ENCODE measurements at places on chromosomes 16 and 17.

DNA sequence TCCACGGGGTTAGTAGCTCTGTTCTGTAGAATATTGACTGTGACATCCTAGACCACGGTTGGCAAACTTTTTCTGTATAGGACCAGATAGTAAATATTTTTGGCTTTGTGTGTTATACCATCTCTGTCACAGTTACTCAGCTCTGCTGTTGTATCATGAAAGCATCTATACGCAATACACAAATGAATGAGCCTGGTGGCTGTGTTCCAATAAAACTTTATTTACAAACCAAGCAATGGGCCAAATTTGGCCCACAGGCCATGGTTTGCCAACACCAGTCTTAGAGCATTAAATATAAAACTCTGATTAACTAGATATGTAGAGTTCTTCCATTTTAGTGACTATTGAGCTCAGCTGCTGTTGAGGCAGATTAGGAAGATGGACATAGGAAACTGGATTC lies 132.7 kb downstream of the MAP2K6 start:
- no peak overlapping the region for H3K4me3 ChIP-seq
- H3K4me1 ChIP-seq: no peaks in the 10 kb centered on the region
- no peaks in the 10 kb centered on the region for H3K36me3 ChIP-seq
- no peak for DNase-seq
- H3K27ac ChIP-seq: no peak overlapping the region

DNA sequence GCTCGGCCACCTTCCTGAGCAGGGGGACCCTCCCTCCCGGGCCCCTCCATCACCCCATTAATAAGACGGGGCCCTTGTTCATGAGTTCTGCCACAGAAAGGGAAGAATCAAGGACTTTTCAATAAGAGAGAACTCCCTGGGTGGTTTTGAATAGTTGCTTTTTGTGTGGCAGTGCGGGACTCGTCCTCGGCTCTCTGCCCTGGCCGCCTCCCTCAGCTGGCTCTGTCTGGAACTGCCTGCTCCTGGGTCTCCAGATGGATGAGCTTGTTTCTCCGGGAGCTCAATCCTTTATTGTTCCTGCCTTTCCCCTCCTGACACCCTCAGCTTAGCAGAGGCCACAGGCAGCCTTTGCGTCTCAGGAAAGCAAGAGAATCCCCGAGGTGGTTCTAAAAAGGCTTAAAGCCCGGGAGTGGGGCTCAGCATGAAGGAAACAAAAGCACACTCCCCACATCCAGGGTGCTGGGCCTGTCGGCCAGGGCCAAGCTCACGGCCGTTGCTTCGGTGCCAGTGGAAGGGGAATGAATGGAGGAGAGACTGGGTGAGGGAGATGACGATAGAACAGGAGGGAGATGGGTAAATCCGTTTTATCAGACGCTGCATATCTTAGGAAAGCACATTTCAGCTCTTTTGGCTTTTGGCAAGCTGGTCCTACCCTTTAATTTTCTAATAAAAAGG lies 60.2 kb downstream of the RAI1 start:
- H3K27me3 ChIP-seq: no peaks in the 10 kb centered on the region
- no peak overlapping the region for H3K27ac ChIP-seq
- no peak for DNase-seq
- H3K36me3 ChIP-seq: no peaks in the 10 kb centered on the region

DNA sequence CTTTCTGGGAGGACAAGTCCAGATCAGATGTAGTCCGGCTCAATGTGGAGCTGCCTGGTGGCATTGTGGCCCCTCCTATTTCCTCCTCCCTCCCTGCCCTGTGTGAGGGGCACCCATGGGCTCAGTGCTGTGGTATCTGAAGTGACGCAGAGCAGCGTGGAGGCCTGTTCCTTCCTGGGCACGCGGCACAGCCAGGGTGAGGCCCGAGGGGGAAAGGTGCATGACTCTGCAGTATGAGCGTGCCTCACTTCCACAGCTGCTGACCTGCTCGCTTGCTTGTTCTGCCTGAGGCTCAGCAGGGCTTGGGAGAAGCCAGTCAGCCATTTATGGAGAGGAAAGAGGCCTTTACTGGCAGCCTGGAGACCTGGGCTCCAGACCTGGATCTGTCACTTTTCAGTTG lies 11.7 kb downstream of the TMEM238L start:
- H3K4me3 ChIP-seq: no peak overlapping the region
- no peaks in the 10 kb centered on the region for H3K4me1 ChIP-seq
- no peak for DNase-seq
- no peak overlapping the region for H3K27ac ChIP-seq

GRCh38 chr17:78186692-78187595 lies at the start of the genes AFMID and TK1:
Gene AFMID (plus strand): TSS chr17:78187362. CDS start chr17:78187371, 9 bp downstream.
Gene TK1 (minus strand): TSS chr17:78187052. CDS start chr17:78186994, 58 bp downstream.
- no peaks in the 10 kb centered on the region for H3K27me3 ChIP-seq
- H3K27ac ChIP-seq: peak within 1 kb of the TSS; percentile 75
- peaks cover 15% of the 10 kb centered on the region for H3K4me1 ChIP-seq
- no peaks in the 10 kb centered on the region for H3K36me3 ChIP-seq
- DNase-seq: peak; percentile 98
- peak within 1 kb of the TSS; percentile 87 for H3K4me3 ChIP-seq

GRCh38 chr17:4711661-4712181 lies 1.3 kb downstream of the ARRB2 start:
- H3K4me1 ChIP-seq: no peaks in the 10 kb centered on the region
- no peak overlapping the region for H3K27ac ChIP-seq
- no peak for DNase-seq
- H3K36me3 ChIP-seq: no peaks in the 10 kb centered on the region
- no peaks in the 10 kb centered on the region for H3K27me3 ChIP-seq
